MV-4-11 (cell line): ENCODE measurements at places on chromosomes 11 and 22.
A peak's percentile ranks its signal among the peaks of the same experiment; 100 is the strongest.

- no peak for DNase-seq
These were observed 78.4 kb upstream of the DBX1 start for GRCh38 chr11:20238712-20239111.

DNA sequence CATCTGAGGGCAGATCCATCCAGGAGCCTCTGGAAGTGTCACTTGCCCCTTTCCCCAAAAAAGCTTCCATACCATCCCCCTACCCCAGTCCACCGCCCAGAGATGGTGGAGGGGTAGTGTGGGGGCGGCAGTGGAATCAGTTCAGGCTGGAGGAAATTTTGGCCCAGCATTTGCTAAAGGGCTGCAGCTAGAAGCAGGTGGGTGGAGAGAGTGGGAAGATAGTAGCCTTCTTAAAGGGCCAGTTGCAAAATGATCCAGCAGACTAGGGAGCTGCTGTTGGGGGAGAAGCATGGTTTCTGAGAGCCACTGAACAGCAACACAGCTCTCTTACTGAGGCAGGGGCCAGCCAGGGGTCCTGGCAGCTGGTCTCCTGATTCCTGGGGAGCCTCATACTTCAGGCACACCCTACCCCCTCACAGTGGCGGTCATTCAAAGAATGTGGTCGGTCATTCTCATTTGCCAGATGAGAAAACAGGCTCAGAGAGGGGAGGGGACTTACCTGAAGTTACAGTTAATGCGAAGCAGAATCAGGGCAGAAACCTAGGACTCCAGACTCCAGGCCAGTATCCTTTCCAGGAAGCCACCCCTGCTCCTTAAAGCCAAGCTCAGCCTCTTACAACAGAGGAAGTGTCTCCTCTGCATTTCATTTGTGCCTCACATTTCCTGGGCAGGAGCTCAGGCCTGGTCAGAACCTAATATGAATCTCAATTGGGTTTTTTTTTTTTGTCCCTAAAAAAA, 5.4 kb downstream of the SEC14L2 start:
- DNase-seq, result no peak

- DNase-seq, result no peak
These were observed 269.0 kb downstream of the OPCML start for GRCh38 chr11:133263332-133263731.

DNA sequence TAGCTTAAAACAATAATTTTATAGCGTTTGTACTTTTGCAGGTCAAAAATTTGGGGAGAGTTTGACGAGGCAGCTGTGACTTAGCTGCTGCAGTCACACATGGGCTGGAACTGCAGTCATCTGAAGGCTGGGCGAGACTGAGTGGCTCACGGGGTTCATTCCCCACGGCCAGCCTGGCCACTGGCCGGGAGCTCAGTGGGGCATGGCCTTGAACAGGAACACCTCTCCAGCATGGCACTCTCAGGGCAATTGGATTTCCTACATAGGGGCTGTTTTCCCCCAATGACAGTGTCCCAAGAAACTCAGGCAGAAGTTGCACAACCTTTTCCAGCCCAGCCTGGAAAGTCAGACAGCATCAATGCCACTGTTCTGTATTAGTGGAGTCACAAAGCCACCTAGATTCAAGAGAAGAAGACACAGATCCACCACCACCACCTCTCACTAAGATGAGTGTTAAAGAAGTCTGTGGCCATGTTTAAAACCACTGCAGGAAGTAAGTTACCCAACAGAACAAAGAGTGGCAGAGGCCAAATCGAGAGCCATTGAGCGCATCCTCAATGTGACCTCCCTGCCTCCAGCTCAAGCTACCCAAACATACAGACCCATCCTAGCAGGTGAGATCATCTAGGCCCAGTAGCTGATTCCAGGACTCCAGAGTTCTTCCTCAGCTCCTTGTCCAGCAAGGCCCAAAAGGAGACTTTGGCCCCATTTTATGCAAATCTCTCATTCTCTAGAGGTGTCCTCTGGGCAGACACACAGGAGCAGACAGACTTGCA, 618.7 kb upstream of the CADM1 start:
- DNase-seq, result peak; percentile 41

DNA sequence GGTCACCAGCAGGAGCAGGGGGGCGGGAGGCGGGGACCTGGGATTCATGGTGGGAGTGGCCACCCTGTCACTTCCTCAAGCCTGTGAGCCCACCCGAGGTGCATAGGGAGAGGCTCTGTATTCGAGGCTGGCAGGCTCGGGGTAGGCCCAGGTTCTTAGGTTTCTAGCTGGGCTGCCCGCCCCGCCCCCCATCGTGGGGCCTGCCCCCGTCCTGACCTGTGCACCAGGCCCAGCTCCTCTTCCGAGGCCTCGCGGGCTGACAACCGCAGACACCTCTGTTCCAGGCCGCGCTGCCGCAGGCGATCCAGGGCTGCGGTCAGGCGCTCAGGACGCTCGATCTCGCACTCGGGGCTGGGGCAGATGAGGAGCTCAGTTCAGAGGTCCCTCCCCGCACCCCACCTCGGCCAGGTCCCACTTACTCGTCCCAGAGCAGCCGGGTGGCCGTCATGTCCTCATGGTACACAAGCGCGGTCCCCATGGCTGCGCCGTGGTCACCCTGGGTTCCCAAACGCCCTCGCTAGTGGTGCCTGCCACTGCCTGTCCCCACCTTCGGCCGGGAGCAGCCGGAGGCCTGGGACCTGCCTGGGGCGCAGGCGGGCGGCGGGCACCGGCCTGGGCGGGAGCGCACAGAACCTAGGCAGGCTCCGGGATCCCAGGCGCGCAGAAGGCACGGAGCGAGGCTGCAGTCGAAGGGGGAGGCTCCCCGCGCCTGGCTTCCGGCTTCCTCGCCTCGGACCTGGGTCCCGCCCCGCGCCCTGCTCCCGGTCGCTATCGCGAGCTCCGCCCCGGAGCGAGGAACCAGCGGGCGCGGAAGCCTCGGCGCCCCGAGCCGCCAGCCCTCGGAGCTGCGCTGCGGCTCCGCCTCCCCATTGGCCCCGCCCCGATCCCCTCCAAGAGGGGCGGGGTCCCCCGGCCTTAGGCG, at the start of gene HDAC10:
TSS of gene HDAC10 (minus strand) at position 711 of the 922 bp plus-strand sequence. CDS start at position 478, 233 bp downstream.
- DNase-seq, result peak; percentile 78

DNA sequence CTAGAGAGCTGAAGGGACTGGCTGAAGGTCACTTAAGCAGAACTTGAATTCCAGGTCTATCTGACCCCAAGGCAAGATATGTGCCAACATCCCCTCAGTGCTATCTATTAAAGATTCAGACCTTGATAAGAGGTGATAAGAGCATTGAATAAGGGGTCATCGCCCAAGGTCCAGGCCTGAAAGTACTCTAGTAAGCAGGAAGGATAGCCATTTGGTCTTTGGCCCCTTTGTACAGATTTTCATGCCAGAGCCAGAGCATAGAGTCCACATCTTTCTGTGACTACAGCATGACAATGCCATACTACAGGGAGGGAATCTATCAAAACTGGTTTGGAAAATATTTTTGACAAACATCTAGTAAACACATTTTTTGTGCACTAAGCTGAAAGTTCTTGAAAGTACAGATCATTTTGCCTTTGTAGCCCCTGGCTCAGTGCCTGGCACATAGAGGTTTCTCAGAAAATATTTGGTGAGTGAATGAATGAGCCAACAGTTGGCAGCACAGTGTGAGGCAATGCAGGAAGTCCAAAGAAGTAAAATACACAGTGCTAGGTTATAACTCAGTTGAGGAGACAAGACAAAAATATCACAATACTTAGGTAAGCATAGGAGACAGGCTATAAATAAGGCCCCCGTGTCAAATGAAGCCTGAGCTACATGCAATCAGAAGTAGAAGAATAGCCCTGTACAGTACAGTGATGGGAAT, 15.1 kb upstream of the RRAS2 start:
- no peak for DNase-seq

DNA sequence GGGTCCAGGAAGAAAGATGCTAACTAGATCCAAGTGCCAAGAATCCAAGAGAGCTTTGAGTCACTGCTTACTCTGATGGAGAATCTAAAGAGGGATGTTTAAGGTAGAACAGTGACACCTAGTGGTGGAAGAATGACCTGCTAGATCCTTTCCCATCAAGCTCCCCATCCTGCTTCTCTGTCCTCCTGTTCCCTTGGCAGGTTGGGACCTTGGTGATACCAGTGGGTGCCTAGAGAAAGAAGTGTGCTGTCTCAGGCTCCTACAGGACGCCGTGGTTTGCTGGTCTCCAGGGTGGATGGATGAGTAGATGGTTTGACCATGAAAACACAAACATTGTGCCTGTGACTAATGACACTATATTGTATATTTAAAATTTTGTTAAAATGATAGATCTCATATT, 383.7 kb downstream of the TMEM135 start:
- DNase-seq, result peak; percentile 51

GRCh38 chr11:42906226-42906625, 405.6 kb upstream of the API5 start:
- no peak for DNase-seq
